Hematopoietic multipotent progenitor cell treated with erythropoietin and hydrocortisone succinate and interleukin-3 and kit ligand, for 6 days (in vitro differentiated cells): ENCODE measurements at places on chromosomes 5 and 9.

DNA sequence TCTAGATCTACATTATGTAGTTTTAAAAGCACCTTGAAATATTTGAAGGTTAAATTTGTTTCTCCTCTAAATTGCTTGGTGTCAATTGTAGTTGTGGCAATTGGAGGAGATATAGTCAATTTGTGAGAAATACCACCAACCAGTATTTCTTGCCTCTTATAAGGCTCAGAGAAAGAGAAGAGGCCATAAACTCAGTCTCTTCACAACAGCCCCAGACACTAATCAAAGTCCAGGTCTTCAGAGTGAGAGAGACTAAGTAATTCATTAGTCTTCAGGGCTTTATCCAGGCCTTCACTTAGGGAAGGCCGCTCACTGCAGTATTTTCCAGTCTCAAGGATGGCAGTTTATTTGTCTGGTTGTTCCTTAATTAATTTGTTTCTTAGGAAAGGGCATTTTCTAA, 168.0 kb upstream of the RGMB start:
- no peak for DNase-seq

DNA sequence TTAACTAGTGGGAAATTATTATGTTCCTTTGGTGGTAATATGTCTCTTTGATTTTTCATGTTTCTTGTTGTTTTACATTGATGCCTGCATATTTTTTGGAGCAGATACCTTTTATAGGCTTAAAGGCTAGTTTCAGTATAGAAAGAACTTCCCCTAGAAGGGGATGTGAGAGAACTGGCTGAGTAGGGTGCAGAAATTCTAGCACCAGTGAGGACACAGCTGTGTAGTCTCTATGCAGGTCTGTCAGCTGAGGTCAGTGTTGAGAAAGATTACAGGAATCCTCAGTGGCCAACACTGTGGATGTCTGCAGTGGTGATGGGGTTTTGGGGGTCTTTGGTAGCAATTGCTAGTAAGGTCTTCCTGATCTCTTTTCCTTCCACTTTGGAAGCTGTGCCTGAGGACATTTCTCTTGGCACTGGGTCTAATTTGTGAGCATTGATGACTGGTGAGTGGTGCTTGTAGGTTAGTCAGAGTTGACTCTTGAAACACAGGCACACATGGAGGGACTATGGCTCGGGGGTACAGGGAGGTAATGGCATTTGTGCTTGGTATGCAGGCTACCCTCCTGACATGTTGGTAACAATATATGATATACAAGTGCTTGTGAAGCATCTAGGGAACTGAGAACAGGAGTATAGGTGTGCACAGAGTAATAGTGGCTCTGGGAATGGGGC, 221.4 kb downstream of the SPATA31D1 start:
- DNase-seq = no peak

DNA sequence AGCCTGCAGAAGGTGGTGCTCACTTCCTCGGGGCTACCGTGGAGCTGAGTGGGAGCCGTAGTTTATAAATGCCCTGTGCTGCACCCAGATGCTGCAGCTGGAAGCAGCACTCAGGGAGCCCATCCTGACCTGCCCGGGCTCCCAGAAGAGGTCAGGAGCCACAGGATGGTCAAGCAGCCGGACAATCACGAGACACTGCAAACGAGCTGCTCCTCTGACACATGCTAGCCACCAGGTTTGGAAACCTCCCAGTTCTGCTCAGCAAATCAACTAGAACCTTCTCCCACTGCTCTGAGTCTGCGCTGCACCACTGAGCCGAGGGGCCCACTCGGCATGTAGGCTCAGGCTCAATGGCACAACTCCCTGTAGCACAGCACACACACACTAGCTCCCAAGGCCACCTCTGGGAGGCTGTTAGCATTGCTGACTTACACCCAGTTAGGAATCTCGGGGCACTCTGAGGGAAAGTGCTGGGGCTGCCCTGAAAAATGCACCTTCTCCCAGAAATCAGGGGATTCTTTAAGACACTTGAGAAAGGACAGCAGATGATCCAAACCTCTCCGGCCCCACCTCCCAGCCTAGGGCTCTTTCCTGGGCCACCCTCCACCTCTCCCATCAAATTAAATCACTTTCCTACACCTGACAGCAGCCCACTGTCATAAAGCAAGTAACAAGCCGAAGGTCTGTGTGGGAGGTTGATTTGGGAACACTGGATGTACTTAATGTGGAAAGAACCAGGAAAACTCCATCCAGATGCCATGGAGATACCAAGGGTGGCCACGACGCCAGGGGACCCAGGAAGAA, 59.1 kb downstream of the PSMB7 start:
- DNase-seq = no peak

DNA sequence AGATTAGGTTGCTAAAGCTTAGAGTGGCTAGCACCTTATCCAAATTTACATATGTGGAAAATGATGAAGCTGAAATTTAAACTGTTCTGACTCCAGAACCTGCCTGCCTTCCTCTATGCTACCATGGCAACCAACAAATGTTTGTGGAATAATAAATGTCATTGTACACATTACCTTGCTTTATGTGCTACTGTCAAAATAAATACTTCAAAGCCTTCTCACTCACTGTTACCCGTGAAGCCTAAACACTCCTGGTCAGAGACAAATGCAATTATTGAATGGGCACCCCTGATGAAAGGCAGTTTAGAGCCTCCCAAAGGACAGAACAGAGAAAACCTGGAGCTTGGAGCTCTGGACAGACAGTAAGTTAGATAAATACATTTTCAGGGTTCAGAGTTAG, 158.6 kb downstream of the FAM114A2 start:
- DNase-seq = no peak

DNA sequence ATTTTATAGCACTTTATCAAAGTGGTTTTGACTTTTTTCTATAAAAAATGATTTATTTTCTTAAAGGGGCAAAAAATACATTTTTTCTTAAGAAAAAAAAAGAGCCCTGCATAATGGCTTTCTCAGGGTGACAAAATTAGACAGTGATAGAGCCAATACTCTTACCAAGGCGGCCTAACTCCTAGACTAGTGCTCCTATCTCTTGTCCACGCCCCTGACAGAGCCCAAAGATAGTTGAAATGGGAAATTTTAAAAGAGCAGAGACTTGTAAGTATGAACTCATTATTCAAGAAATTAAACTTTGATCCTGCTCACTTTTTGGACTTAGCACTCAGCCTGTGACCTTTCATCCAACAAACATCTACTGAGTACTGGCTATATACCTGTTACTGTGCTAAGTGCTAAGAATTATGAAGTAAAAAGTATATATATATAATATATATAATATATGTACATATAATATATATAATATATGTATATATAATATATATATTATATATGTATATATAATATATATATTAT, 1.2 kb downstream of the INVS start:
- peak; percentile 67 for DNase-seq

DNA sequence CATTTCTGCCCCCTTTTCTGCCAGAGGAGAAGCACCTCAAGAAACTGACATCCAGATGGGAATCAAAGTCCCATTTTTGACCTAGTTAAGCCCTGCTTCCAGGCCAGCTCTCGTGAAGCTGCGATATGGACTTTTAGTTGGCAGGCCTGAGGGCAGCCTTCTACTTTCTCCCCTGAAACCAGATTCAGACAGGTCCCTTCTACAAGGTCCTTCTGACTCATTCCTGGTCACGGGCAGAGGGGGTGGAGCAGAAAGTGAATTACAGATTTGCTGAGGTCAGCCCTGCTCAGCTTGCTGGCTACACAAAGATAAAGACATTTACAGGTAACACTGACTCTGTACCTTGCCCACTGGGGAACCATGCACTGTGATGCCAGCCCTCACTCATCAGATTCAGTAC, 52.8 kb upstream of the TUT7 start:
- no peak for DNase-seq

DNA sequence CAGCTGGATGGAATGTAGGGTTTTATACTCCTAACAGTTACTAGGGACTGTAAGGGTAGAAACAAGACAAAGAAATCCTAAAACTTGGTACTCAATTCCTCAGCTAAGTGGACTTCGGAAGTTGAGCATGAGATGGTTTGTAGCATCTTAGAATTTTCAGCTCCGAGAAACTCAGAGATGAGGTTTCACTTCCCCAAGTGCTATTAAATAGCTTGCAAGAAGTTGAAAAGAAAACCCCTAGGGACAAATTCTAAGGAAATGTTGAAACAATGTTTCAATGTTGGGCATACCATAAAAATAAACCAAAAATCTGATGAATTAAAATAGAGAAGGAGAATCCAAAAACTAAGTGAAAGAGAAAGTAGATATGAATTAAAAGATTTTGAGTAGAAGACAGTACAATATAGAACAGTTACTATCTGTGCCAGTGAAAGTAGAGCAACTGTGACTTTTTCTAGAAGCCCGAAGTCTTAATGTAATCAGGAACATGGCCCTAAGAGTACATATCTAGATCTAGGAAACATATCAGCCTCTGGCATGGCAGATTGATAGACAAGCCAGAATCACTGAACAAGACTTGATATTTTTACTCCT, 308.6 kb upstream of the RGMB start:
- no peak for DNase-seq

DNA sequence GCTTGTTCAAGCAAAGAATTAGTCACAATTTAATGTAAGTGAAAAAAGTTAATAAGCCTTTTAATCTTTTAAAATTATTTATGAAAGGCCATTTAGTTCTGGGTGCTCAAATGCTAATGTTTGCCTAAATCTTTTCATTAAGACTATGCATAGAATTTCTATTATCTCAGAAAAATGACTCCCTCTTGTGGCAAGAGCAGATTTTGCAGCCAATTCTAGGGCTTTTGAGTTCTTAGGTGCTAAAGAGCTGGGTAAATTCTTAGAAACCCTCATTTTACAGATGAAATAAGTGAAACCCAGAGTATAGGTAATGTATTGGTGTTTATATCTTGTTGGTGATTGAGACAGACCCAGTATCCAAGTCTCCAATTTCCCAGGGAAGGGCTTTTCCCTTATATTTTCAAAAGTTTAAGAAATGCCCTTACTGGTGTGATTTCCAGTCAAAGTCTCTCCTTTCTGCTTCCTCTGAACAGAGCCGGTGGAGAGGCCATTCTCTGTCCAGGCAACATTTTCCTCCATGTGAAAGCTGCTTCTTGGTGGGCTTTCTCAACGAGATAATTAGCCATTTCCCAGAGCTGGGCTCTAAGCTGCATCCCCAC, 24.1 kb upstream of the PCSK5 start:
- peak; percentile 69 for DNase-seq

- no peak for DNase-seq
Observed at GRCh38 chr9:7376833-7377232, 422.7 kb downstream of the DMAC1 start.

GRCh38 chr9:71719562-71719961, 48.8 kb downstream of the CEMIP2 start:
- DNase-seq = peak; percentile 21
